ENCODE measurements at places on chromosomes 4 and X.

GRCh38 chr4:51825341-51825740 lies 17.6 kb upstream of the DCUN1D4 start:
- no peak for DNase-seq

GRCh38 chrX:96682516-96682915 lies 2.1 kb upstream of the DIAPH2 start:
- DNase-seq: no peak

DNA sequence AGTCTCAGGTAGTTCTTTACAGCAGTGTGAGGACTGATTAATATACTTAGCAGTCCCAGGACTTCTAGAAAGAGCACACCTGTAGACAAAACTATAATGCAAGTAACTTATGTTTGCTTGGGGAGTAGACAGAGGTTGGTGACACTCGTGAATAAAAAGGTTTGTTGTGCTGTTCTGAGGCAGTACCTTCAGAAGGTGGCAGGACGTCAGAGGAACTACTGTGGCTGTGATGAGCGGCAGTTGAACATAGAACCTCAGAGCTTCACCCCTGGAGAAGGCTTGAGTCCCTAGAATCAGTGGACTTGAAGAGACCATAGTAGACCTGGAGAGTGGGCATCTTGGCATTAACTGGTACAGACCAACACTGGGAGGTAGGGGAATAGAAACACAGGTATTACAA lies 3.3 kb upstream of the GBA3 start:
- no peak for DNase-seq

DNA sequence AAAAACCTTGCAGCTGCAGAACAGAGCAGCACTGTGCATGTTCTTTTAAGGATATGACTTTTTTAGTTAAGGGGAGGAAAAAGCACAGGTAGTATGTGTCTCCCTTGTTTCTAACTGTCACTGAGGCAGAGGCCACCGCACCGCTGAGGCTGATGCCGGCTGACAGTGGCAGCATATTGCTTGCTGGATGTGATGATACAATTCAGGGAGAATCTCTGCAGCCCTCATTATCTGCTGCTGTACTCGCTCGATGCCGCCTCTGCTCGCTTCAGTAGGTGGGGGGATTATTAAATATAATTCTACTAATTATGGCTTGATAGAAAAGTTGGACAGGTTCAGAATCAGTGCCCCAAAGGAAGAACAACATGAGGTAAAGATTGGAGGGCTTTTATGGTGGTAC lies 378.8 kb upstream of the NOCT start:
- no peak for DNase-seq

DNA sequence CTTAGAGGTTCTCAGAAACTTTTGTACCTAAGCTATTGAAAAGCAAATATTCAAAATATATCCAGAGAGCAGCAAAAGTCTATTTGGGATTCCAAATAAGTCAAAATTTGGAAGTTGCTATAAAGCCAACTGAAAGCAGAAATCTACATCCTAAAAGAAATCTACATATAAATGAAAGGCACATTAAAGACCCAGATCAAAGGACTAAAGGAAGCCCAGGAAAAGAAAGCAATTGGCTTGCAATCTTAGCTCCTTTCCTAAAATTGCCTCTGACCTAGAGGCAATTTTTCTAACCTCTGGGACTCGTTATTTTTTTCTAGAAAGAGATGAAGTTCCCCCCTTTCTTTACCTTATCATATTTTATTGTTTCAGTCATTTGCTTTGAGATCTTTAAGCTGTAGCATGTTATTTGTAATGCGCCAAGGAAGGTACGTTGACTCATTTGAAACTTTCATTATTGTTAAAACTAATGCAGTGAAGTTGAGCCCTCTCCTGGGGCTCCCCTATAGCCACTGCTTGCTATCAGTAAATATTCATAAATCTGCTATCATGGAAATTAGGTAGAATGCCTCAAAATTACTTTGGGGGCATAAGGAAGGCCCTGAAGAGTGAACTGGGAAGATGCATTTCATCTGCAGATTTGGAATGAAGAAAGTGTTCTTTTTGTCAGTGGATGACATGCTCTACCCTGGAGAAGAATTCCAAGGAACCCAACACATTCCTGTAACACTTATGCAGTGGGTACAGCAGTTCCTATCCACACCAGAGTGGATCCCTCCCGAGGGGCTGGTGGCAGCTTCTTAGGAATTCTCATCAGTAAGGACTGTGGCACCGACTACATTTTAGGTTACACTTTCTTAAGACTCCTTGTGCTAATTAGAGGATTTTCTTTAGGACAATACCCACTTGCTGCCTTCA lies 177.8 kb upstream of the IGFBP7 start:
- no peak for DNase-seq

DNA sequence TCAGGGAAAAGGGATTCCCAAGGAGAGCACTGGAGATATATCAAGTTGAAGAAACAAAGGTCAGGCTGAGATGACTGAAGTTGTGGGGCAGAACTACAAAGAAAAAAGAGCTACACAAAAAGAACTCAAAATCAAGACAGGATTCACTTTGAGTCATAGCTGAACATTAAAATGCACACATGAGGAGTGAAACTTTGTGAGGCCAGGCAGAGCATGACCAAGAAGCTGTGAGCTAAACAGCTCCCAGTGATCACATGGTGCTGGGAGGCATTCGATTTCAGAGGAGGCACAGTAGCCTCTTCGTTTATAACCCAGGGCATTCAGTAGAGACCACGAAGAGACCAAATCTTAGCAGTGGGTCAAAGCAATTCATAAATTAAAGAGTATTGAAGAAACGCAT lies 145.3 kb downstream of the ATRX start:
- peak; percentile 5 for DNase-seq

GRCh38 chrX:773292-774025 lies 142.9 kb downstream of the SHOX start:
- no peak for DNase-seq

- DNase-seq: peak; percentile 34
Observed at GRCh38 chrX:8981723-8982122, 52.2 kb downstream of the FAM9B start.

Measured in stimulated activated CD4-positive, alpha-beta T cell treated with anti-CD3 and anti-CD28 coated beads, Interleukin-1b, Interleukin-23, amount 100 ng/mL, for 48 hours (primary cell).